Body of pancreas (tissue), 4 donors: ENCODE measurements at places on chromosomes 2 and 18. TPM values are rescaled to one million over a fixed set of nuclear protein-coding genes. Genes with fewer than 3 reads are reported as not detected.

- no peak for DNase-seq
Observed at GRCh38 chr18:69647702-69648101, 247.0 kb downstream of the DOK6 start.

DNA sequence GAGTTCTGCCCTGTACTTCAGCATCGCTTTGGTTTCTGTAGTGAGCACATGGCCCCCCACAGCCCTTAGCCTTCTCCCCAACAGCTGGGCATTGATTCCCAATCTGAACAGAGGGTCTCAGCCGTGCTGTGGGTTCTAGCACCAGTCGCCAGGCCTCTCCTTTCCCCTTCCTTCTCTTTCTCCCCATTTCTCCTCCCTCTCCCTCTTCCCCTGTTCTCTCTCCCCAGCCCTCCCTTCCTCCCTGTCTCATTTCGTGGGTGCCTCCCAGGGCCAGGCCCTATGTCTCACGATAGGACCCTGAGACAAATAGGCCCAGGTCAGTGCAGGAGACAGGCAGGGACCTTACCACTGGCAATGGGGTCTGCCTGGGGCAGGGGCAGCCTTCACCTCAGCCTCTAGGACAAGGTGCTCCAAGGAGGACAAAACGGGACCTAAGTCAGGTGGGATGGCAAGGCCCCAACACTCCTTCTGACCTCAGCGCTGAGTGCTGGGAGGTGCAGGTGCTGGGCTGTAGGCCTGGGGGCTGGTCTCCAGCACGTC lies 143.4 kb upstream of the GPC1 start:
- DNase-seq: no peak

DNA sequence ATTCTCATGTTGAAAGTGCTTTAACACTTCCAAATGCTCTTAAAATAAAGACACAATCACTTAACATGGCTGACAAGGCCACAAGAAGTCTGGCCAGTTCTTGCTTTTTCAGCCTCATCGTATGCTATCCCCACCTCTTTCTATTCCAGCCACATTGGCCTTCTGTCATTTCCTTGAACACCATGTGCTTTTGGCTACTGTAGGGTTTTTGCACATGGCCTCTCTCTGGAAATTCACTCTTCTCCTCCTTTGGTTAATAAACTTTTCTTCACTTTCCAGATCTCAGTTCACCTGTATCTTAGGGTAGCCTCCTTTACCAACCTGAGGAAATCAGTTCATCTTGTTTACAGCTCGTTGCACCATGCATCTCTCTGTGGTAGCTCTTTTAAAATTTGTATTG lies 450.5 kb upstream of the MEX3C start:
- no peak for DNase-seq

Gene DUSP11
- 10.9 TPM for total RNA-seq

DNA sequence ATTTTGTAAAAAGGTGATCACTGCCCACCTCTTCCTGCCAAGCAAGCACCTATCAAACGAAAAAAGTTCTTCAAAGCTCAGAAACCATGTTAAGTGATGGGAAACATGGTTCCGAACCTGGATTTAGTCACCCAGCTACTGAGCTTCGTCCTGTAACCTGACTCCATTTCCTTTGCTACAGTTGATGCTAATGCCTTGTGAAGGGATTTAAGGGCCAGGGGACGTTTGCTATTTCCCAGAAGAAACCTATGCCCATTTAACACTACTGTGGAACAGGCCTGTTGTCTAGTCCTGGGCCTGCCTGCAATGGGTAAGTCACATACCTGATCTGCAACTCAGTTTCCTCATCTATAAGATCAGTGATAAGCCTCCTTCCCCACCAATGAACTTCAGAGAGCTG lies 14.8 kb downstream of the SERPINE2 start:
- DNase-seq: no peak

Gene LIPG
- total RNA-seq: 0.66 TPM

Gene CRACDL
- 14.8 TPM for total RNA-seq

GRCh38 chr2:228646061-228646460 lies 464.6 kb upstream of the SPHKAP start:
- no peak for DNase-seq

Gene ZNF2
- total RNA-seq: 0.99 TPM

DNA sequence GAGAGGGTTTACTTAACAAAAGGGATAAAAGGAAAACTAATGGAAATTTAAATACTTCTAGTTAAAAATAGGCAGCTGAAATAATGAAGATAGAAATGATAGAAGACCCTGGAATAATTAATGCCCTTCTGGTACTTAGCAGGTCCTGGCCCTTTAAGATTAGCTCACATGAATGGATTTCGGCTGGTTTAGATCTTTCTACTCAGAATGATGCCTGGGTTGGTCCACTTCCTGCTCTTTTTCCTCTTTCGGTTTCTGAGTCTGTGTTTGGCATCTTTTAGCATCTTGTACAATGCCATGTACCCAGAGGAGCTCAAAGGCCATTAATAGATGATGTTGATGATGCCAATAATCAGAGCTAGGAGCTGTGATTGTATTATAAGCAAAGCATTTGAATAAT lies 290.5 kb downstream of the CLIP4 start:
- DNase-seq: no peak

Gene CD8B
- total RNA-seq: 5.7 TPM

Gene CLHC1
- 19.7 TPM for total RNA-seq

Gene DOK1
- 9.2 TPM for total RNA-seq

Gene WNT6
- not detected for total RNA-seq

Gene OR6B2
- not detected for total RNA-seq

Gene LONRF2
- 12.5 TPM for total RNA-seq
